ENCODE measurements at places on chromosomes 6 and 20.

DNA sequence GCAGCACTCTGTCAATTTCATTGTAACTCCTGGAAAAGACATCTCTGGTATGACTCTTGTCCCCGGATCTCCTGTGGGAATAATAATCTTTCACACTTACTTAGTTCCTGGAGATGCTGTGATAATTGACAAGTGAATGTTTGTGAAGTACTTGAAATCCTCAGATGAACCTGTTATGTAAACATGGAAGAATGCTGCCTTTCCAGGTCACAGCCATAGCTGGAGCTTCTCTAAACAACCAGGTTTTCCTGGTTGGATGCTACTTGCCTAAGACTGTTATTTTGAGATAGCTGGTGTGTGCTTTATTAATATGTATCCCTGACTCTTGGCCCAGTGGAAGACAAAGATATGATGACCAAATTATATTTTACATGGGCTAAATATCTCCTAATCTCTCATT is 228.6 kb downstream of the KCNQ5 start:
- no peak for DNase-seq

GRCh38 chr6:36025932-36026327 is 1.5 kb upstream of the SLC26A8 start:
- DNase-seq, result no peak

GRCh38 chr6:2765896-2766766 is 938 bp downstream of the WRNIP1 start:
- DNase-seq, result peak; percentile 78

DNA sequence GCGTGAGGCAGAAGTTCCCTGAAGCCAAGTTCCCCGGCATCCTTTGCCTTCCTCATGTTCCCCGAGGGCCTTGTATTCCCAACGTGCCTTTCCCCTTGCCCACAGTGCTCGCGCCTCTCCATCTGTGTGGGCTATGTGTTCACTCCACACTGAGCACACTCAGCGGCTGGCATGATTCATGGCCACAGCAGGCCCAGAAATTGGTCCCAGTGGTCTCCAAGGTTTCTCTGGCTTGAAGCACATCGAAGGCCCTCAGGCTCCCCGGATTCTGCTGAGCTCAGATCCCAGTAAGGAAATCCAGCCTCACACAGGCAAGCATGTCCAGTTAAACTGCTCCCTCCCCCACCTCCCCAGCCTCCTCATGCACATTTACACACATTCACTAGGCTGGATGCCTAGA is 123.6 kb downstream of the ISM1 start:
- no peak for DNase-seq

DNA sequence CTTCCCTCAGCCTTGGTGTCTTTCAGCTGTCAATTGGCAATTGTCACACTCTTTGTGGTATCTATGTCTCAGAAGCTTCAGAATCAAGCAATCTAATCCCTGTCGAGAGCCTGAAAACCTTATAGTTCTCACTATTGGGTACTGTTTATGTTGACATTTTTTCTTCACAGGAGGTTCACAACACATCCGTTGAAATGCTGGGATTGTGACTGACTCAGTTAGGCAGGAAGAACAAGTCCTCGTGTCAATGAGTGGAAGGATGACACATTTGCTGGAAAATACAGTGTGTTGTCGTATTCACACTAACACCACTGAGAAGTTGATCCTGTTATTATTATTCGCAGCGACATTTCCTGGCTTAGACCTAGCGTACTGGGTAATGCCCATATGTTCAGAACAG is 163.9 kb upstream of the CITED2 start:
- DNase-seq, result no peak

- no peak for DNase-seq
Observed at GRCh38 chr6:16658348-16659034, 102.8 kb downstream of the ATXN1 start.

DNA sequence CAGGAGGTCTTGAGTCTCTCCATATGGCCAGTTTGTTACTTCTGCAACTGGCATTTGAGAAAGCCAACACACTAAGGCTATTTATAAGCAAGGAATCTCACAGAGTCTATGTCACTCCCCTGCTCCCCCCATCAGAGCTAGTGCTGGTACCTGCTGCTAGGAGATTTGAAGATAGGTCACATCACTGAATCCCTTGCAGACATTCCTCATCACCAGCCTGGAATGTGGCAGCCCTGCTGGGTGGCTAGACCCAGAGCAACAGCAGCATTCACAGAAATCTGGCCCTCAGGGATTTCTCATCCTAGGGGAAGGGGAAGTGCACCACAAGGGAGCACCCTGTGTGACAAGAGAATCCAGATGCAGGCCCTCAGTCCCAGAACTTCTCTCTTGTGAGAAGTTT is 672.1 kb downstream of the HACE1 start:
- DNase-seq, result no peak

DNA sequence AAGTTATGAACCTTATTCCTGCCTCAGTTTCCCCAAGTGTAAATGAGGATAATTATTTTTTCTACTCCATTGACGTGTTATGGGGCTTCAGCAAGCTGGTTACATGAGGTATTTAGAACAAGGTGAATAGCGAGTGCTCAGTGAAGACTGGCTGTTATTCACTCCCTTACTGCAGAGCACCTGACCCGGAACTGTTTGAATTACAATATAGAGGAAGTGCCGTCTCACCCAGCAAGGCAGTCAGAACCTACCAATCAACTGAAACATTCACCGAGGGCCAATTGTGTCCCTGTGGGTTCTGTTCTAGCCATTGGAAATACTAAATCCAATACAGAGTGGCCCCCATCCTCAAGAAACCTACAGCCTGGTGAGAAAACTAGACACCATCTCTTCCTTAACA is 216.9 kb downstream of the UST start:
- no peak for DNase-seq

DNA sequence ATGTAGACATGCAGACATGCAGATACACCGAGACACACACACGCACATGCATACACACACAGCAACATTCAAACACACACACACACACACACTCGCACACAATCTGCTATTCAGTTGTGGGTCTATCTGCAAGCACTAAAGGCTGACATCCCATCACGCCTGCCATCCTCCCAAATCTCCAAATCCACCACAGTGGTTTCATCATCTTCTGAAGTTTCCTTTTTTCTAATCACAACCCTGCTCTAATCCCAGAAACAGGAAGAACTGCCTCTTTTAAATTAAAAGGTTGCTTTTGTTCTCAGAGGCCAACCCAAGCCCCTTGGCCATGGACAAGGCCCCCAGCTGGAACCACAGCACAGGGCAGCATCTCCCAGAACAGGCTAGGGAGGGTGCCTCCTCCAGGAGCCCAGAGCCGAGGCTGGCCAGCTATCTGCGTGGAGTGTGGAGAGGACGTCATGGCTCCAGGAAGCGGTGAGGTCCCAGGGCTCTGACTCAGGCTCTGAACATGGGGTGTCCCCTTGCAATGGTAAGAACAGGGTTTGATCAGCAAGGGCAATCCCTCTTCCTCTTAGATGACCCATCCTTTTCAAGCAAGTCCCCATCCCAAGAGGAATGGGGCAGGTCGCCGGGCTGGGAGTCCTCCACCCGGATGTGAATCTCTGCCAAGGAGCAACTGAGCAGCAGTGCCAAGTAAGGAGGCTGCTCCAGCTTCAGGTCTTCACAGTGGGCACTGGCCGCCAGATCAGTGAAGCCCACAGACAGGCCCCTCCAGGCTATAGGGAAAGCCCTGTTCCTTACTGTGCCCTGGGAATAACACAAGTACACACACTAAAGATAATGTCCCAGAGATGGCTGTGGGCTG is 14.7 kb downstream of the FOXF2 start:
- peak; percentile 57 for DNase-seq

DNA sequence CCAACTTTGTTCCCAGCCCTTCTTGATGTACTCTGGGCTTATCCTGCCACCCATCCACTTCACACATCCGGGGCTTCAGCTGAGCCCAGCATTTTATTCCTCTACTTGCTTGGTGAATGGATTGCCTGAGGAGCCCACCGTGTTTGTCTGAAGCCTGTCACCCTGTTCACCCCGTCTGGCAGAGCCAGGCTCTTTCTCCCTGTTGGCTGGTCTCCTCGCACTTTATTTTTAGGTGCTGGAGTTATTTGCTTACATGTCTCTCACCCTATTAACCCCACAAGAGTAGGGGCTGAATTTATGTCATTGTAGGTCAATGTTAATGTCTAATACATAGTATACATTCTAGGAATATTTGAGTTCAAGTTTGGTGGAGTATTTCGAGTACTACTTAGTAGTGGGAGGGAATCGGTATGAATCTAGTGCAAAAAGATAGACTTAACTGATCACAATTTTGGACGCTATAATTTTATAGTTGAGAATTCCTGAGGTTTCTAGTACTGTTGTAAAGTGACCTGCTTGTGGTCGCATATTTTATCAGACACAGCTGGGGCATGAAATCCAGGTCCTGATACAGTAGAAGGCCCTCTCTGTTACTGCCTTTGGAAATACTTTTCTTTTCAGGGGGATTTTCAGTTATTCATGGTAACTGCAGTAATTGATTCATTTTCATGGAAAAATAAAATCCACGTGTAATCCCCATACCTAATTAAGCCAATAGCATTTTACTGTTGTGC is 10.8 kb downstream of the JARID2 start:
- no peak for DNase-seq

DNA sequence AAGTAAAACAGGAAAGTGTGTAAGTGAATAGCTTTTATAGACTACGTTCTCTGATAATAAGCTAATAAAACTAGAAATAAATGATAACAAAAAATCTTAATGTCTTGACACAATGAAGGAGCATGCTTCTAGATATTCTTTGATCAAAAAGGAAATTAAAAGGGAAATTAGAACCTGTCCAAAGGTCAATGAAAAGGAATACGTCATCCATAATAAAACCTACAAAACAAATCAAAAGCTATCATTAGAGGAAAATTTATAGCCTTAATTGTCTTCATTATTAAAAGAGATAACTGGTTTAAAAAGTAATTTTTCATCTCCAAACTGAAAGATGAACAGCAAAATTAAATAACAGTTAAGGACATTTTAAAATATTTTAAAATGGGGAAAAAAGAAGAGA is 196.3 kb upstream of the BTBD3 start:
- no peak for DNase-seq

- no peak for DNase-seq
Observed at GRCh38 chr6:119326291-119327005, 23.1 kb downstream of the MAN1A1 start.

DNA sequence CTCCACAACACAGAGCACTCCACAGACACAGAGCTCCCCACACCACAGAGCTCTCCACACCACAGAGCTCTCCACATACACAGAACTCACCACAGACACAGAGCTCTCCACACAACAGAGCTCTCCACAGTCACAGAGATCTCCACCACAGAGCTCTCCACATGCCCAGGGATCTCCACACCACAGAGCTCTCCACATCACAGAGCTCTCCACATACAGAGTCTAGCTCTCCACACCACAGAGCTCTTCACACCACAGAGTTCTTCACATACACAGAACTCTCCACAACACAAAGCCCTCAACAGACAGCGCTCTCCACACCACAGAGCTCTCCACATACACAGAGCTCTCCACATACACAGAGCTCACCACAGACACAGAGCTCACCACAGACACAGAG is 55.3 kb downstream of the ERMARD start:
- DNase-seq, result no peak

DNA sequence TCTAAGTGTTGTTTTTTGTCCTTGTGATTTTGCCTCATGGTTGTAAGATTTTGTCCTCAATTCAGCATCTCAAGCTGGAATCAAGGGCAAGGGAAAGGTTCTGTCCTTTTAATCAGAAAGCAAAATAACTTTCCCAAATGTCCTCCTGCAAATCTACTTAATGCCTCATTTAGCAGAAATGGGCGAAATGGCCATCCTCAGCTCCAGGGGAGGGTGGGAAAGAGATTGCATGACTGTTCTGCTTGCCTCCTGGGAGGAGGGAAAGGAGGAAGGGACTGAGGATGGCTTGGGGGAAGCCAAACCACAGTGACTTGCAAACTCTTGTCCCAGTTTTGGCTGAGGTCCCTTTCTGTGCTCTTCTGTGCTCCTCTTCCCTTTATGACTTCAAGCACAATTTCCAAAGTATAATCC is 43.4 kb downstream of the TNFAIP3 start:
- DNase-seq, result peak; percentile 78

DNA sequence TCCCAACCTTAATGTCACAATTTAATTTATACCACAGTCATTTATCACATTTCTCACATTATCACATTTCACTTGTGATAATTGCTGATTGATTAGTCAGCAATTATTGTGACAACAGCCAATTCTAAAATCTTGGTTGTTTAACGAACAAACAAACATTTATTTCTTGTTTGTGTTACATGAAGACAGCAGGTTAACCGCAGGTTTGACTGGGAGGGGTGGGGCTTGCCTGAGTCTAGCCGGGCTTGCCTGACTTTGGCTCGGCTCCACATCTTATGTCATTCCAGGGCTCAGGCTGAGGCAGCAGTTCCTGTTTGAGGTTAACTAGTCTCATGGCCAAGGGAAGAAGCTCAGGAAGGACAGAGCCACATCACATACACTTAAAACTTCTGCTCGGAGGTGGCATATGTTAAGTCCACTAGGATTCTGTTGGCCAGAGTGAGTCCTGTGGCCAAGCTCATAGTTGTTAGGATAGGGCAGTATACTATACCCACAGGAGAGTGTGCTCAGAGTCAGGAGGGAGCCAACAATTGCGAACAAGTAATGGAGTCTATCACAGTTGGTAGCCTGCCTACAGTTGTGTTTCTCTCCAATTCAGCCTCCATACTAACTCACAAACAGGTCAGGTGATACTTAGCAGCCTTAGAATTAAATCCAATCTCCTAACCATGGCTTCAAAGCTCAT is 90.0 kb upstream of the IFNGR1 start:
- peak; percentile 92 for DNase-seq

DNA sequence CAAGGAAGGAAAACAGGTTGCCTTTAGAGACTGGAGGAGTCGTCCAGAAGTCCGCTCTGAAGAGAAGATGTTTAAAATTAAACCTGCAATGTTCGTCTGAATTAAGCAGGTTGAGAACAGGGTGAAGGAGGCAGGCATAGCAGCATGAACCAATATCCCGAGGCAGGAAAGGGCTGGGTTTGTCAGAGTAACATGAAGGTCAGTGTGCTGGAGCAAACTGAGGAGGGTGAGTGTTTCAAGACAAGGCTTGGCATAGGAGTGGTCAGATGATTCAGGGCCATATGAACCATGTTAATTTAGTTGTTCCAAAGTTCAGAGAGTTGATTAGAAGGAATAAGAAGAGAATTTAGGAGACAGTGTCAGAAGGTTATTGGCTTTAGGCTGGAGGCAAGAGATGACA is 93.3 kb downstream of the UTRN start:
- no peak for DNase-seq

DNA sequence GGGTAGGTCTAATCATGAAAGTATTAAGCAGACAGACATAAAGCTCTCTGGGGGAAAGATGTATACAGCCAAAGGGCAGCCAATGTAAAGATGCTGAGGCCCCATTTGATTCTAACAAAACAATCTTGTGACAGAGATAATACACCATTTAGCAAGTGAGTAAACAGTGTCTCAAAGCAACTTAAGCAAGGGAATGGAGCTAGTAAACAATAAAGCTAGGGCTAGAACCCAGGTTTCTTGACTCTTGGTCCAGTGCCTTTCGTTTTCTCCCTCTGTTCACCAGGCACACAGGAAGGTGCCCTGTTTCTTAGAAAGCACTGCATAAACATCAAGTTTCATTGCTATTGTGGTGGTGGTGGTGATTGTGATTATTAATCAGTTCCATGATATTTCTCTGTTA is 5.1 kb downstream of the ELOVL2 start:
- DNase-seq, result no peak

GRCh38 chr6:2232445-2232844 is 13.0 kb downstream of the GMDS start:
- DNase-seq, result no peak

GRCh38 chr6:6881438-6882225 is 226.1 kb upstream of the RREB1 start:
- DNase-seq, result no peak

- no peak for DNase-seq
Observed at GRCh38 chr6:96468681-96469224, 52.9 kb upstream of the UFL1 start.

GRCh38 chr6:29762781-29763214 is 39.6 kb downstream of the HLA-F start:
- no peak for DNase-seq

All from cardiac septum (tissue), 1 donor.